ENCODE measurements at places on chromosomes 4 and X. TPM values are rescaled to one million over a fixed set of nuclear protein-coding genes. Genes with fewer than 3 reads are reported as not detected.

Gene USP17L26
- not detected for polyA plus RNA-seq

Gene ARSD
- 58.8 TPM for polyA plus RNA-seq

Gene PDE5A
- polyA plus RNA-seq, result 56.0 TPM

Gene RAI2
- polyA plus RNA-seq, result 9.5 TPM

Gene IQCM
- polyA plus RNA-seq, result not detected

Gene UGT2B10
- polyA plus RNA-seq, result not detected

Gene MAGEC3
- 0.37 TPM for polyA plus RNA-seq

Gene ADH1C
- polyA plus RNA-seq, result 77.4 TPM

Gene GUCY2F
- 0.03 TPM for polyA plus RNA-seq

Gene PTPN13
- 167 TPM for polyA plus RNA-seq

Gene STATH
- 1.5 TPM for polyA plus RNA-seq

Gene DGAT2L6
- polyA plus RNA-seq, result 0.12 TPM

Gene FAM184B
- 0.85 TPM for polyA plus RNA-seq

Gene ZNF674
- polyA plus RNA-seq, result 8.9 TPM

Gene N4BP2
- polyA plus RNA-seq, result 30.9 TPM

Gene NXF2B
- 1.8 TPM for polyA plus RNA-seq

Gene SLC34A2
- 27.6 TPM for polyA plus RNA-seq

Gene SLC16A2
- 30.5 TPM for polyA plus RNA-seq

Gene PPM1K
- 23.0 TPM for polyA plus RNA-seq

Gene KCNIP4
- 13.0 TPM for polyA plus RNA-seq

Gene PDGFC
- 82.7 TPM for polyA plus RNA-seq

Gene CXCL9
- polyA plus RNA-seq, result 0.12 TPM

Gene SLITRK4
- polyA plus RNA-seq, result 17.9 TPM

Gene RIPPLY1
- polyA plus RNA-seq, result 2.8 TPM

Gene PLS3
- 267 TPM for polyA plus RNA-seq

Gene FATE1
- polyA plus RNA-seq, result not detected

Gene SULT1B1
- 0.73 TPM for polyA plus RNA-seq

Gene OCRL
- 35.8 TPM for polyA plus RNA-seq

Gene CSAG3
- not detected for polyA plus RNA-seq

Gene SPRY1
- polyA plus RNA-seq, result 84.1 TPM

Gene HADH
- polyA plus RNA-seq, result 107 TPM

Gene GPC3
- 1,367 TPM for polyA plus RNA-seq
